Left renal cortex interstitium (tissue), 4 donors: ENCODE measurements at places on chromosomes 4 and X. TPM values are rescaled to one million over a fixed set of nuclear protein-coding genes. Genes with fewer than 3 reads are reported as not detected.

DNA sequence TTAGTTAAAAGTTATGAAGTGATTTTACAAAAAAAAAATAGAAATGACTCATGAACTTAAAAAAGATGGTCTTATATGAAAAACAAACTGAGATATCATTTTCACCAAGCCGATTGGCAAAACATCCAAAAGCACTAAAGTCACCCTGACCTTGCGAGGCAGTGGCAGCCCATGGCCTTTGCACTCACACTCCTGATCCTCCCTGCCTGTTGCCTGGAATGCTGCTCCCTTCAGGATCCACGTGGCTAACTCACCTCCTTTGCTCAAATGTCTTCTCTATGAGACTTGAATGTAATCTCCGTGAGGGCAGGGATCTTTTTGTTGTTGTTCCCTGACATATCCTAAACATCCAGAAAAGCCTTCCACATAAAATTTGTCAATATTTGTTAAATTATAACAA lies 106.4 kb downstream of the RAPGEF2 start:
- DNase-seq: no peak

The SLC9B1 gene
- 4.6 TPM for polyA plus RNA-seq

GRCh38 chr4:56320293-56320692 lies 67.0 kb downstream of the AASDH start:
- DNase-seq: no peak

The SPANXA1 gene
- polyA plus RNA-seq: not detected

- no peak for DNase-seq
Measured at GRCh38 chr4:144442713-144443112, 203.2 kb upstream of the HHIP start.

DNA sequence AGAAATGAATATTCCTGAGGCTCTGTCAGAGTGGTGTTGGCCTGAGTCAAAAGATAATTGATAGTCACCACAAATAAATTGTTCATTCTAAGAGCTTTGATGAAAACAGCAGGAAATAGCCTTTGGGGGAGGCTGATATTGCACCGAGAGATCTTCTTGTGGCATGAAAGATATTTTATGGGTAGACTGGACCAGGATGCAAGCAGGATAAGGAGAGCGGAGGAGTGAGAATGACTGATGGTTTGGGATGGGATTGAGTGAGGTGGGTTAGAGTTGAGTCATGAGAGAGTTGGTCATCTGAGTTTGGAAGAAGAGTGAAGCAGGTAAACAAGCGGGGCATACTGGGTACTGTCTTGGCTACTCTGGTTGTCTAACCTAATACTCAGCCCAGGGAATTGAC lies 88.7 kb downstream of the REPS2 start:
- no peak for DNase-seq

The ZNF718 gene
- 8.1 TPM for polyA plus RNA-seq

The MTMR8 gene
- polyA plus RNA-seq: 2.0 TPM

DNA sequence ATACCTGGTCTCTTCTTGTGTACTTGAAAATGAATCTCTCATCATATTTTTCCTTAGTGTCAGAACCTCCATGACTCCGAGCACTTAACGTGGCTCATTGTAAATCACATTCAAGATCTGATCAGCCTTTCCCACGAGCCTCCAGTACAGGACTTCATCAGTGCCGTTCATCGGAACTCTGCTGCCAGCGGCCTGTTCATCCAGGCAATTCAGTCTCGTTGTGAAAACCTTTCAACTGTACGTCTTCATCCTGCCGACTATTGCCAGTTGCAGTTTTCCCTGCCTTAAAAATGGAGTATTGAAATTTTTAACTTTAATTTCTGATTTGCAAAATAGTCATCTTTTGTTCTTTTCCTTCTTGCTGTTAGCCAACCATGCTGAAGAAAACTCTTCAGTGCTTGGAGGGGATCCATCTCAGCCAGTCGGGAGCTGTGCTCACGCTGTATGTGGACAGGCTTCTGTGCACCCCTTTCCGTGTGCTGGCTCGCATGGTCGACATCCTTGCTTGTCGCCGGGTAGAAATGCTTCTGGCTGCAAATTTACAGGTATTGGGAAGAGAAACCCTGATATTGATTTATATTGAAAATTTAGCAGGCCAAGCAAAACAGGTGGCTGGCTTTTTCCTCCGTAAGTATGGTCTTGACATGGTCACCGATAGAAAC lies 42.4 kb upstream of the MSANTD1 start:
- no peak for DNase-seq

GRCh38 chr4:105714932-105715331 lies 6.3 kb downstream of the GSTCD start:
- no peak for DNase-seq

GRCh38 chrX:150482537-150483206 lies 85.7 kb upstream of the MTM1 start:
- no peak for DNase-seq

The SPACA5 gene
- polyA plus RNA-seq: not detected

The DRD5 gene
- 0.69 TPM for polyA plus RNA-seq

DNA sequence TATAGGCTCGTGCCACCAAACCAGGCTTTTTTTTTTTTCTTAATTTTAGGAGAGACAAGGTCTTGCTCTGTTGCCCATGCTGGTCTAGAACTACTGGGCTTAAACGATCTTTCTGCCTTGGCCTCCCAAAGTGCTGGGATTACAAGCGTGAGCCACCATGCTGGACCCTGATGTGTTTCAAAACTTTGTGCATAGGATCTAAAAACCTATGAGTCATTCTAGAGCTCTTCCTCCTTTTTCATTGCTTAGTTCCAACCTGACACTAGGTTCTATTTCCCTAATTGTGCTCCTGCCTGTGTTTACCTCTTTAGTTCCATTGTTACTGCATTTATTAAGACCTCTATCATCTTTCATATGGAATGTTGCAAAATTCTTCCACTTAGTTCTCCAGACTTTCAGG lies 57.3 kb downstream of the HPGD start:
- DNase-seq: no peak

The ASB12 gene
- 0.48 TPM for polyA plus RNA-seq

- DNase-seq: no peak
Measured at GRCh38 chr4:140312100-140312499, 61.3 kb upstream of the SCOC start.

DNA sequence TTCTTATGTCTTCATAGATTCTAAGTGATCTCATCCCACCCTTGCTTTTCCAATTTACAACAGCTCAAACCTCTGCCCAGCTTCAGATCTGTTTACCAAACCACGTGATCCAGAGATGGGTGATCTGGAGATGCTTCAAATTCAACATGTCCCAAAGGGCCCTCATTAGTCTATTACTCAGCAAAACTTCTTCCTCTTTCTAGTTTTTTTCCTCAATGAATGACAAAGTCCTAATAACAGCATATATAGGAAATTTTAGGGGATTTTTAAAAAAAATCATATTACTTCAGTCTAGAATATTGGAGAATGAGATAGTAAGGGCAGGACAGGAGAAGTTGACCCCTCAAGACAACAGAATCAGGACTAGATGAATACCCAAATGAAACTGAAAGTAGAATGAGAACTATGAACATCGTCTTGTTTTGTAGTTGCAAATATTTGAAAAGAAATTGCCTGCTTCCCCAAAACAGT lies 127.1 kb downstream of the CFAP299 start:
- DNase-seq: no peak

The FAM9B gene
- polyA plus RNA-seq: 0.18 TPM

DNA sequence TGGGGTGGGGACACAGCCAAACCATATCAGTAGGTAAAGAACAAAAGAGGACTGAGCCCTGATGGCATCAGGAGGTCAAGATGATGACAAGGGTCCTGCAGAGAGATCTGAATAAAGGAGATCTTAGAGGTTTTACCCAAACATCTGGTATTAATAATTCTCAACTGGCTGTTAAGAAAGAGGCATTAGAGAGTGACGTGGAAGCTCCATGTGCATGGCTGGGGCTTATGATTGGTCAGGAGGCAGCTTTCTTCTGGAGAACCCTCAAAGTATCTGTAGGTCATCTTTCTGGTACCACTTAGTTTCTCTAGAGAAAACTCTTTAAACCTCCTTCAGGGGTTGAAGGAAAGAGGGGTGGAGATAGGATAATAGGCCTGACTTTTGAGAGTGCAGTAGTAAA lies 18.7 kb downstream of the MGST2 start:
- DNase-seq: no peak

The HSD17B13 gene
- polyA plus RNA-seq: 0.43 TPM

GRCh38 chr4:3199653-3200422 lies 49.1 kb upstream of the MSANTD1 start:
- no peak for DNase-seq

DNA sequence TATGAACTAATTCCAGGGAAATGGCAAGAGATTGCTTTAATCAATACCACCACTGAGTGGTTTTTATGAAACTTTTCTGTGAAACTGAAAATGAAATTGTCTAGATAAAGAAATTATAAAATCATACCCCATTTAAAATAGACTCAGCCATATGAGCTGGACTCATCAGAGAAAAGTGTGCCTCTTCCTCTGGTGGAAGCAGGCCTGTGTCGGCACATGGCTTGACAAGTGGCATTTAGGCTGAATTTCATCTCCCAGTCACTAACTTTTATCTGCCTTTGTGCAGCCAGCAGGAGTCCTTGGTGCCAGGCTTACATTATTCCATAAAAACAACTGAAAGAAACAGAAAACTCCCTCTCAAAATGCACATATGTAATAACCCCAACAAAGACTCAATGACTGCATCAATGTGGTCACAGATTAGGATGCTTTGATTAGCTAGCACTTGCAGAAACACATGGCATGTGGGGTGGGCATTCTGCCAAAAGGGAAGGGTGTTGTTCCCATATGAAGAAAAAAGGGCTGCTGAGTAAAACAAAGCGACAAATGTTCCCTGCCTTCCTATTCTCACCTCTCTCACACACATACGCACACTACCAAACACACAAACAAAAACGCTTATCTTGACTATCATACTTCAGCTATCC lies 232.3 kb downstream of the PABPC4L start:
- no peak for DNase-seq

GRCh38 chrX:76279007-76279406 lies 106.1 kb downstream of the PBDC1 start:
- peak; percentile 17 for DNase-seq

The RHOH gene
- polyA plus RNA-seq: 0.81 TPM

DNA sequence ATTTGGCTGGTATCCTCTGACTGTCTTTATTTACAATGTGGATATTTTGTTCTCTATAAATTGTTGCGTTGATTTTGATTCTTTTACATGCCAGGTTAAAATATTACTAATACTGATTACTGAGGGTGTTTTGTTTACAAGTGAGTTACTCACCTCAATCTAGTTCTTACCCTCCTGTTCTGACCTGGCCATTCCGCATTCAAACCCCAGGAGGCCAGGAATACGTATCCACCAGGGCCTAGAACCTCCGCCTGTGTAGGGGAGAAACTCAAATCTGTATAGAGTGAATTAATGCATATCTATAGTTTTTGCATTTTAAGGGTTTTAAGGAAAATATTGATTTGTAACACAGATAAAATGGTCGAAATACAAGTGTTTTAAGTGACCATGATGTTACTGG lies 2.6 kb upstream of the ZFP42 start:
- no peak for DNase-seq

GRCh38 chr4:110540982-110541451 lies 65.1 kb downstream of the ENPEP start:
- DNase-seq: no peak

GRCh38 chrX:17629519-17629918 lies 107.8 kb upstream of the SCML1 start:
- DNase-seq: no peak

- DNase-seq: peak; percentile 70
Measured at GRCh38 chrX:11143931-11144678, 33.0 kb downstream of the HCCS start.

DNA sequence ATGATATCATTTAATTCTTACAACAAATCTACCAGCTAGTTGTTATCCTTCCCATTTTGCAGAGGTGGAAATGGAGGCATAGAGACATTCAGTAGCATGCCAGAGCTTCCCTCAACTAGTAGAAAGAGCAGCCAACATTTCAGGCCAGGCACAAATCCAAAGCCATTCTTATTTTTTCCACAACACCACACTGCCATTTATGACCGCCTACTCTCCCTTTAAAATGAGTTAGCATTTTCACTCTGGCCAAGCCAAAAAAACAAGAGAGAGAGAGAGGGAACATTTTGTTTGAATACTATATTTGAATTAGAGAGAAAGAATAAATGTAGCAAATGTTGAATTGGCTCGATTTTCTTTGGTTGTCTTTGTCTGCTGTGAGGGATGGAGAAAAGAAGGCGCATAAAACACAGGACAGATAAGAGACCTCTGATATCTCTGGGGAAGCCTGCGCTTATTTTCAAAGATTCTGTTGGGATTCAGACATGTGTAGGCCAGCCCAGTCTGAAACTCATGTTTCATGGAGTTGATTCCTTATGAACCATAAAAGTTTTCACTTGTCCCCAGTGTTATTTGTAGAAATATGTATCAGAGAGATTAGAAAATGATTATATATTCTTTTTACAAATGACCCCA lies 265.7 kb downstream of the RAB28 start:
- DNase-seq: no peak

The ART3 gene
- 0.49 TPM for polyA plus RNA-seq
